Activated CD4-positive, alpha-beta memory T cell treated with anti-CD3 and anti-CD28 coated beads for 36 hours (primary cell): ENCODE measurements at places on chromosomes 12 and 14.

DNA sequence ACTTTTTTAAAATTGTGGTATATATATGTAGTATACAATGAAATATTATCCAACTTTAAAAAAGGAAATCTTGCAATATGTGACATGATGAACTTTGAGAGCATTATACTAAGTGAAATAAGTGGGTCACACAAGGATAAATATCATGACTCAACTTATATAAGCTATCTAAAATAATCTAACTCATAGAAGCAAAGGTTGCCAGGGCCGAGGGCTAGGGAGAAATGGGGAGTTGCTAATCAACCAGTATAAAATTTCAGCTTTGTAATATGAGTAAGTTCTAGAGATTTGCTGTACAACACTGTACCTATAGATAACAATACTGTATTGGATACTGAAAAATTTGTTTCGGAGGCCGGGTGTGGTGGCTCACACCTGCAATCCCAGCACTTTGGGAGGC lies 38.5 kb downstream of the TAOK3 start:
- DNase-seq: no peak

GRCh38 chr12:77152623-77153193 lies 87.3 kb upstream of the E2F7 start:
- no peak for DNase-seq

- DNase-seq: peak; percentile 70
Measured at GRCh38 chr12:53221203-53222080, 10.6 kb downstream of the RARG start.

DNA sequence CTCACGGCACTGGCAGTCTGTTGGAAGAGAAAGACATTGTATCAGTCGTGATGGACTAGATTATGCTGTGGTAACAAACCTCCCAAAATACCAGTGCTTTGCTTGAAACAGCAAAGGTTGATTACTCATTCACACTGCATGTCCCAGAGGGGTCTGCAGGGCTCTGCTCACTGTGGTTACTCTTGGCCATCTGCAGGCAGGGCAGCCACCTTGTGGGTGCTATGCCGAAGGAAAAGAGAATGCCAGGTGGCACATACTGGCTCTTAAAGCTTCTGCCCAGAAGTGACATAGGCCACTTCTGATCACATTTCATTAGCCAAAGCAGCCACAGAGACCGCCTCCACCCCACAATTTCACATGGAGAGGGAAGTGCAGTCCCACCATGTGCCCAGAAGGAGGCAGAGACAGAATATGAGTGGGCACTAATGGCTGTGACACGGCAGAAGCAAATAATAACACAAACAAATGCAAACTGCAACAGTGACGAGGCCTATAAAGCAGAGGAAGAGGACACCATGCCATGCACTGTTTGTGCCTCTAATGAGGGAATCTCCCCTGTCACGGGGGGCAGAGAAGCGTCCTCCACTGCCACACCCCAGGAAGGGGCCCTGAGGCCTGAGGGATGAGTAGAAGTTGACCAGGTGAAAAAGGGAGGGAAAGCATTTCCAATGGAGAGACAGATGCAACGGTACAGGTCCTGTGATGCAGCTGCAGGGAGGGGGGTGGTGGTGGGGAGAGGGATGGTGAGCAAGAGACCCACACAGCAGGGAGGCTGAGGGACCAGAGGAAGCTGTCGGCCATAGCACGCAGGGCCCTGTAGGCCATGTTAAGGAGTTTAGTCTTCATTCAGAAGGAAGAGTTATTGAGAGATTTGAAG lies 51.7 kb upstream of the KICS2 start:
- DNase-seq: peak; percentile 36

- peak; percentile 41 for DNase-seq
Measured at GRCh38 chr14:105168979-105169507, 467 bp upstream of the JAG2 start.
